Activated CD8-positive, alpha-beta memory T cell treated with anti-CD3 and anti-CD28 coated beads, Interleukin-2, amount 50 U/mL, for 4 hours (primary cell): ENCODE measurements at places on chromosomes 16 and 17.

DNA sequence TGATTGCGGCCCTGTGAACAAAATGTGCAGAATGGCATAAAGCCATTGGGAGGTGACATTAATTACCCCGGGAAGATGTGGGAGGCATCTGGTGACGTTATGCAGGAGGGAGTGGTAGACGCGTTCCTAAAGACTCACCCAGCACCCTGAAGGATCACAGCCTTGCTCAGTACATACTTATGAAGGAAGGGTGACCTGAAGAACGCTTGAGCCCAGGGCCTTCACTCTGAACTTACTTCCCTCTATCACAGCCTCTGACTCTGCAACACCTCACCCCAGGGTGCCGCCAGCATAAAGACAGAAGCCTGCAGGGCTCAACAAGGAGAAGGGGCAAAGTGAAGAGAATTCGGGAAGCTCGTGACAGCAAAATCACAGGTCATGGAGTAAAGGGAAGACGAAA lies 9.4 kb downstream of the MFSD6L start:
- no peak for DNase-seq

- DNase-seq = no peak
Observed at GRCh38 chr17:8966926-8967325, 1.4 kb upstream of the PIK3R5 start.

DNA sequence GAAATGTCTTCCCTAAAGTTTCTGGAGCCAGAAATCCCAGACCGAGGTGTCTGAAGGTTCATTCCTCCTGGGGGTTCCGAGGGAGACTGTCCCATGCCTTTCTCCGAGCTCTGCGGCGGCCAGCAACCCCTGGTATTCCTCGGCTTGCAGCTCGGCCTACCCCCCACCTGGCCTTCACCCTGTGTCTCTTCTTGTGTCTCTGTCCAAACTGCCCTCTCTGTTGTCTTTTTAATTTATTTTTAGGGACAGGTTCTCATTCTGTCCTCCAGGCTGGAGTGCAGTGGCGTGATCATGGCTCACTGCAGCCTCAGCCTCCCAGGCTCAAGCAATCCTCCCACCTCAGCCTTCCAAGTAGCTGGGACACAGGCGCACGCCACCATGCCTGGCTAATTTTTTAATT lies 211.7 kb downstream of the SEC14L1 start:
- DNase-seq = no peak

- DNase-seq = peak; percentile 42
Observed at GRCh38 chr17:3843935-3844516, 2.0 kb downstream of the NCBP3 start.

- DNase-seq = no peak
Observed at GRCh38 chr17:81734405-81735263, 22.6 kb downstream of the SLC25A10 start.

GRCh38 chr16:16166085-16166484 lies 57.2 kb downstream of the ABCC6 start:
- DNase-seq = no peak
